Upper lobe of left lung (tissue), 6 donors: ENCODE measurements at places on chromosomes 6 and 20. TPM values are rescaled to one million over a fixed set of nuclear protein-coding genes. Genes with fewer than 3 reads are reported as not detected.

DNA sequence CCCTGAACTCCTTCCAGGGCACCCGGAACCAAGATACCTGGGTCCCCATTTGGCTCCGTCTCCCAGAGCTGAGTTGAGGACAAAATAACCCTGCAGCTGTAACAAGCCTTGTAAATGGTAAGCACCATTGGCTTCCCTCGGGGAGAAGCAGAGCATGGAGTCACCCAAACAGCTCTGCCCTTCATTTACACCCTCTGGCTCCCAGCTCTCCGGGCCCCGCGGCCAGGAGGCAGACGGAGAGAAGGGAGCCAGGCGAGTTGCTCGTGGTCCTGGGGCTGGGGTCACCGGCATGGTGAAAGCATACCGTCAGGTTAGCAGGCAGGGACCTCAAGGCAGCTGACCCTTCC lies 2.1 kb downstream of the TFEB start:
- H3K4me1 ChIP-seq = peaks cover 45% of the 10 kb centered on the region
- H3K4me3 ChIP-seq = peak overlapping the region; percentile 97
- DNase-seq = peak; percentile 79
- H3K27me3 ChIP-seq = no peaks in the 10 kb centered on the region
- H3K36me3 ChIP-seq = no peaks in the 10 kb centered on the region

DNA sequence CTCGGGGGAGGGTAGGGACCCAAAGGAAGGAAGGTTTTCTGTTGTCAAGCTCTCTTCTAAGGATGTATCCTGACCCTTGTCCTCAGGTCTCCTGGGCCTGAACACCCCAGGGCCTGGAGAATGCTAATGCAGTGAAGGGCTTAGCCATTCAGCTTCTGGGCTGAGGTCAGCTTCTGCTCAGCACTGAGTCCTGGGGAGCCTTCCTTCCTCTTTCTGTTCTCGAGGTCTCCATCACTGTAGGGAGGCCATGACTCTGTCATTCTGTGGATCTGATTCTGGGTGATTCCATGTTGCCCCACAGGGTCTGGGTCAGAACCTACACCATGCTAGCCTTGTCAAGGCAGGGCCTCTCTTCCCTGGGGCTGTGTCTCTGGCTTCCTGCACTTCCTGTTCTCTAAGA lies 712.7 kb downstream of the DHX35 start:
- H3K27ac ChIP-seq = no peak overlapping the region
- H3K4me1 ChIP-seq = no peaks in the 10 kb centered on the region
- no peaks in the 10 kb centered on the region for H3K36me3 ChIP-seq
- DNase-seq = no peak

GRCh38 chr6:152316024-152316423 lies 321.1 kb downstream of the SYNE1 start:
- H3K27me3 ChIP-seq = no peaks in the 10 kb centered on the region
- peak; percentile 53 for DNase-seq
- no peak overlapping the region for H3K4me3 ChIP-seq
- peaks cover 79% of the 10 kb centered on the region for H3K36me3 ChIP-seq
- no peak overlapping the region for H3K27ac ChIP-seq

DNA sequence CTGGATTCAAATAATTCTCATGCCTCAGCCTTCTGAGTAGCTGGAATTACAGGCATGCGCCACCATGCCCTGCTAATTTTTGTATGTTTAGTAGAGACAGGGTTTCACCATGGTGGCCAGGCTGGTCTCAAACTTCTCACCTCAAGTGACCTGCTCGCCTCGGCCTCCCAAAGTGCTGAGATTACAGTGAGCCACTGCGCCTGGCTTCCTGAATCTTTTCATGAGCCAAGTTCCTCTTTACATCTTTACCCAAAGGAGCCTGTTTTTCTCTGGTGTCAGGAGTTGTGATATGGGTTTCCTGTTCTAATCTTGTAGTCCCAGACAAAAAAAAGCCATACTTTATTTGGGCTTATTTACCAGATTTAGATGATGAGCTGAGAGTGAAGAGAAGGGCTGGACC lies 34.4 kb downstream of the PCNA start:
- H3K27me3 ChIP-seq = no peaks in the 10 kb centered on the region
- no peak overlapping the region for H3K4me3 ChIP-seq

GRCh38 chr6:52155791-52156576 lies 30.2 kb upstream of the IL17A start:
- no peak overlapping the region for H3K27ac ChIP-seq
- H3K36me3 ChIP-seq = no peaks in the 10 kb centered on the region
- no peak overlapping the region for H3K4me3 ChIP-seq
- DNase-seq = no peak

GRCh38 chr6:38391626-38392579 lies 247.8 kb downstream of the BTBD9 start:
- H3K27me3 ChIP-seq = no peaks in the 10 kb centered on the region
- no peak for DNase-seq
- no peaks in the 10 kb centered on the region for H3K4me1 ChIP-seq
- H3K4me3 ChIP-seq = no peak overlapping the region

- no peak overlapping the region for H3K27ac ChIP-seq
- H3K4me3 ChIP-seq = no peak overlapping the region
- H3K4me1 ChIP-seq = no peaks in the 10 kb centered on the region
- peaks cover 11% of the 10 kb centered on the region for H3K27me3 ChIP-seq
- DNase-seq = no peak
- H3K36me3 ChIP-seq = no peaks in the 10 kb centered on the region
These were observed 1.4 kb upstream of the LIN28B start for GRCh38 chr6:104955491-104955890.

- no peaks in the 10 kb centered on the region for H3K36me3 ChIP-seq
- H3K4me1 ChIP-seq = peaks cover 15% of the 10 kb centered on the region
- no peaks in the 10 kb centered on the region for H3K27me3 ChIP-seq
- H3K27ac ChIP-seq = peak overlapping the region; percentile 78
These were observed 1.4 kb downstream of the CYB5R4 start for GRCh38 chr6:83860782-83861495.

DNA sequence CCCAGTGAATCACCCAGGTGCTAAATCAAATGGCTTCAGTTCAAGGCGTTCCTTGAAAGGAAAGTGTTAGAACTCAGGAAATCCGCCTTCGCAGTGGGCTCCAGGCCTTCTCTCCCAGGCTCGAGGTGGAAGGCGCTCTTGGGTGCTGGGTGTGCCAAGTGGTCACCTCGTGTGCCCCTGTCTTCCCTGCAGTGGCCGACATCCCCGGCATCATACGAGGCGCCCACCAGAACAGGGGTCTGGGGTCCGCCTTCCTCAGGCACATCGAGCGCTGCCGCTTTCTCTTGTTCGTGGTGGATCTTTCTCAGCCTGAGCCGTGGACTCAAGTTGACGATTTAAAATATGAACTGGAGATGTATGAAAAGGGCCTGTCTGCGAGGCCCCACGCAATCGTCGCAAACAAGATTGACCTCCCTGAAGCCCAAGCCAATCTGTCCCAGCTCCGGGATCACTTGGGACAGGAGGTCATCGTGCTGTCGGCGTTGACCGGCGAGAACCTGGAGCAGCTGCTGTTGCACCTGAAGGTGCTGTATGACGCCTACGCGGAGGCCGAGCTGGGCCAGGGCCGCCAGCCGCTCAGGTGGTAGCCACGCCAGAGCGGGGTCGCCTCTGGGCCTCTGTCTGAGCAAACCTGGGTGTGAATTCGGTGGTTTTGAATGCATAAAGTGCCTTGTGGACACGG lies 17.8 kb downstream of the MTG2 start:
- no peak overlapping the region for H3K4me3 ChIP-seq
- H3K4me1 ChIP-seq = no peaks in the 10 kb centered on the region
- H3K27me3 ChIP-seq = no peaks in the 10 kb centered on the region

DNA sequence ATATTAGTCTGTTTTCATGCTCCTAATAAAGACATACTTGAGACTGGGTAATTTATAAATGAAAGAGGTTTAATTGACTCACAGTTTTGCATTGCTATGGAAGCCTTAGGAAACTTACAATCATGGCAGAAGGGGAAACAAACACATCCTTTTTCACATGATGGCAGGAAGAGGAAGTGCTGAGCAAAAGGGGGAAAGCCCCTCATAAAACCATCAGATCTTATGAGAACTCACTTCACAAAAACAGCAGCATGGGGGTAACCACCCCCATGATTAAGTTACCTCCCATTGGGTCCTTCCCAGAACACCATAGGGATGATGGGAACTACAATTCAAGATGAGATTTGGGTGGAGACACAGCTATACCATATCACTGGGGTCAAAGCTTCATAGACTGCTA lies 254.2 kb downstream of the ERMARD start:
- H3K4me3 ChIP-seq = no peak overlapping the region
- no peaks in the 10 kb centered on the region for H3K27me3 ChIP-seq
- no peak overlapping the region for H3K27ac ChIP-seq
- peaks cover 2% of the 10 kb centered on the region for H3K4me1 ChIP-seq
- no peak for DNase-seq
- H3K36me3 ChIP-seq = no peaks in the 10 kb centered on the region

GRCh38 chr6:24079076-24079475 lies 46.9 kb upstream of the NRSN1 start:
- DNase-seq = no peak
- H3K4me3 ChIP-seq = no peak overlapping the region
- no peaks in the 10 kb centered on the region for H3K4me1 ChIP-seq
- no peaks in the 10 kb centered on the region for H3K36me3 ChIP-seq

GRCh38 chr6:150451807-150452427 lies 83.1 kb downstream of the IYD start:
- no peak for DNase-seq
- H3K27me3 ChIP-seq = no peaks in the 10 kb centered on the region
- H3K27ac ChIP-seq = no peak overlapping the region
- H3K4me3 ChIP-seq = no peak overlapping the region

DNA sequence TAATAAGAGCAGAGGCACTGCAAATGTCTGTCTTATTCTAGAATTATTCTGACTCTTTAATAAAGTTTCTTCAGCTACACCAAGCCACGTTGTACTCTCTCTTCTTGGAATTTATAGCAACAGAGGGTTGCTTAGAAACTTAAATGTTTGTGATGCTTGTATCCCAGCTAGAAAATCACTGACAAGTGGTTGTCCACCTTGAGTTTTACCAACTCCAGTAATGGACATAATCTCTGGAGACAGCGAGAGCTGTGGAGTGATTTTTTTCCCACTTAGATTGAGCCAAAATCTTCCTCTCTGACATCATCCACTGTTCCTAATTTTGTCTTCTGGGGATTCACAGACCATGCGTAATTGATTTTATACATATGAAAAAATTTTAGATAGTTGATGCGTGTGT lies 8.0 kb downstream of the ECT2L start:
- H3K4me3 ChIP-seq = no peak overlapping the region
- H3K27me3 ChIP-seq = no peaks in the 10 kb centered on the region
- no peak overlapping the region for H3K27ac ChIP-seq
- no peaks in the 10 kb centered on the region for H3K4me1 ChIP-seq
- no peak for DNase-seq

GRCh38 chr6:3001773-3002293 lies 2.1 kb downstream of the NQO2 start:
- H3K4me1 ChIP-seq = peaks cover 33% of the 10 kb centered on the region
- peaks cover 12% of the 10 kb centered on the region for H3K36me3 ChIP-seq
- no peak overlapping the region for H3K4me3 ChIP-seq
- H3K27me3 ChIP-seq = no peaks in the 10 kb centered on the region
- no peak overlapping the region for H3K27ac ChIP-seq
- DNase-seq = no peak

GRCh38 chr6:35064290-35064689 lies 76.8 kb downstream of the TCP11 start:
- no peak overlapping the region for H3K4me3 ChIP-seq
- H3K4me1 ChIP-seq = peaks cover 6% of the 10 kb centered on the region
- no peak for DNase-seq

DNA sequence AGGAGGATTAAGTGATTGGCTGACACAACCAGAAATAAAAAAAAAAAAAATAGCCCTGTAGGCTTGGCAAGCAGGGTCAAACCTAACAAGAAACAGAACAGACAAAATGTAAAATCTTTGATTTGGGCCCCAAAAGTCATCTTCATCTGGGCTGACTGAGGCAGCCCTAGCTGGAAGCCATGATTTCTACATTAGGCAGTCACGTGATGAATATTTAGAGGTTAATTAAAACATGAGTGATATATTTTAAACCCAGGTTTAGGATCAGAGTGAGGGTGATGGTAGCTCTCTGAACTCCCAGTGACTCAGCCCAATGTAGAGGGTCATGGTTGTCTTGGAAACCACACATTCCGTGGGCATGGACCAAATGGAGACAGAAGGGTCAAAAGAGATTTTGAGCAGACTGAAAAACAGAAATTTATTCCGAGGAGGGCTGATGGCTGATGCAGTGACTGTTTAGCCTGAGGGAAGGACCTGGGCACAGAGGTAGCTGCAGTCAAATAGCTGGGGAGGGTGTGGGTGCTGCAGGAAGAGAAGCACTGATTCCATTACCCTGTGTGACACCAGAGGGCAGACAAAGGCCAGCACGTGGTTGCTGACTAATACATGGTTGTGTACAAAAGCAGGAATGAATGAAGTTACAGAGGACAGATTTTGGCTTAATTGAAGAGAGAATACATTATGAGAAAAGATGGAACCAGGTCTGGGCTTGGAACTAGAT lies 573.1 kb upstream of the CHD6 start:
- no peak overlapping the region for H3K27ac ChIP-seq
- no peaks in the 10 kb centered on the region for H3K36me3 ChIP-seq
- no peak overlapping the region for H3K4me3 ChIP-seq
- no peaks in the 10 kb centered on the region for H3K27me3 ChIP-seq
- no peak for DNase-seq

GRCh38 chr6:6492675-6493074 lies 95.8 kb upstream of the LY86 start:
- H3K36me3 ChIP-seq = no peaks in the 10 kb centered on the region
- no peak for DNase-seq
- H3K4me1 ChIP-seq = no peaks in the 10 kb centered on the region
- no peak overlapping the region for H3K27ac ChIP-seq
- no peak overlapping the region for H3K4me3 ChIP-seq

- H3K27me3 ChIP-seq = no peaks in the 10 kb centered on the region
- H3K36me3 ChIP-seq = no peaks in the 10 kb centered on the region
- no peak overlapping the region for H3K27ac ChIP-seq
These were observed 106.6 kb downstream of the DLL1 start for GRCh38 chr6:170184316-170184715.

GRCh38 chr6:137866200-137866913 lies 702 bp upstream of the TNFAIP3 start:
- H3K4me3 ChIP-seq = peak overlapping the region; percentile 72
- peak overlapping the region; percentile 87 for H3K27ac ChIP-seq
- H3K27me3 ChIP-seq = no peaks in the 10 kb centered on the region
- H3K4me1 ChIP-seq = peaks cover 37% of the 10 kb centered on the region

- no peak overlapping the region for H3K27ac ChIP-seq
- H3K36me3 ChIP-seq = no peaks in the 10 kb centered on the region
- peaks cover 6% of the 10 kb centered on the region for H3K4me1 ChIP-seq
- no peaks in the 10 kb centered on the region for H3K27me3 ChIP-seq
These were observed 12.3 kb downstream of the ADISSP start for GRCh38 chr20:3755269-3755668.

- DNase-seq = no peak
- no peaks in the 10 kb centered on the region for H3K4me1 ChIP-seq
- no peaks in the 10 kb centered on the region for H3K27me3 ChIP-seq
- H3K36me3 ChIP-seq = peaks cover 19% of the 10 kb centered on the region
- H3K27ac ChIP-seq = no peak overlapping the region
These were observed 13.1 kb downstream of the BMP2 start for GRCh38 chr20:6780433-6781190.

The SUMO4 gene
- 8.4 TPM for total RNA-seq

The CLIC1 gene
- 415 TPM for total RNA-seq

The ULBP2 gene
- total RNA-seq = 1.2 TPM

The RBM39 gene
- total RNA-seq = 236 TPM

The IMPG1 gene
- not detected for total RNA-seq

The LAMA2 gene
- 81.2 TPM for total RNA-seq

The IYD gene
- 3.0 TPM for total RNA-seq

The TFAP2D gene
- not detected for total RNA-seq
